ENCODE measurements at places on chromosomes 5 and 9. TPM values are rescaled to one million over a fixed set of nuclear protein-coding genes. Genes with fewer than 3 reads are reported as not detected.

AK6 gene
- 35.8 TPM for total RNA-seq

PRLR gene
- not detected for total RNA-seq

SARDH gene
- 0.35 TPM for total RNA-seq

MXD3 gene
- total RNA-seq = 19.8 TPM

FAXDC2 gene
- 5.0 TPM for total RNA-seq

SHOC1 gene
- total RNA-seq = not detected

TMEFF1 gene
- total RNA-seq = 8.1 TPM

CYLC2 gene
- not detected for total RNA-seq

CEL gene
- total RNA-seq = 0.07 TPM

UBE2QL1 gene
- not detected for total RNA-seq

SLC24A2 gene
- not detected for total RNA-seq

RLN2 gene
- 0.35 TPM for total RNA-seq

GRM6 gene
- total RNA-seq = not detected

FRRS1L gene
- not detected for total RNA-seq

GLRA1 gene
- not detected for total RNA-seq

PCDHGC5 gene
- 0.53 TPM for total RNA-seq

ATP6V0E1 gene
- total RNA-seq = 201 TPM

KCNN2 gene
- 0.25 TPM for total RNA-seq

LIFR gene
- total RNA-seq = 37.4 TPM

SERF1A gene
- 1.8 TPM for total RNA-seq

CCDC192 gene
- total RNA-seq = not detected

ZNF354C gene
- 7.1 TPM for total RNA-seq

BTNL3 gene
- not detected for total RNA-seq

QRFP gene
- not detected for total RNA-seq

SHC3 gene
- total RNA-seq = 6.3 TPM

SMIM33 gene
- not detected for total RNA-seq

ADAM19 gene
- 8.9 TPM for total RNA-seq

SQSTM1 gene
- 758 TPM for total RNA-seq

TMEM8B gene
- 0.35 TPM for total RNA-seq

ZFP37 gene
- 2.3 TPM for total RNA-seq

CNTNAP3B gene
- total RNA-seq = 202 TPM

SEMA4D gene
- total RNA-seq = 2.8 TPM

LCN12 gene
- total RNA-seq = not detected

SPAAR gene
- total RNA-seq = 7.5 TPM

GPR151 gene
- not detected for total RNA-seq

STKLD1 gene
- total RNA-seq = 0.81 TPM

ENTREP1 gene
- 3.5 TPM for total RNA-seq

TRIM7 gene
- total RNA-seq = 15.5 TPM

RASGRF2 gene
- 9.4 TPM for total RNA-seq

UBLCP1 gene
- 11.7 TPM for total RNA-seq

SLC36A2 gene
- total RNA-seq = not detected

NOXA1 gene
- total RNA-seq = 0.66 TPM

PDE6A gene
- total RNA-seq = not detected

RAD23B gene
- 105 TPM for total RNA-seq

FCN2 gene
- not detected for total RNA-seq

Data from pulmonary artery endothelial cell (primary cell).